Smooth muscle cell of the pulmonary artery (primary cell): ENCODE measurements at places on chromosomes 3 and 15. TPM values are rescaled to one million over a fixed set of nuclear protein-coding genes. Genes with fewer than 3 reads are reported as not detected.

IL12A gene
- total RNA-seq, result 1.8 and 3.7 TPM in 2 replicates

KLHL6 gene
- total RNA-seq, result under 0.01 TPM in 1 of 2 replicates, not detected in the other

GOLGA8K gene
- 0.36 and 0.46 TPM in 2 replicates for total RNA-seq

ABTB1 gene
- total RNA-seq, result 15.4 and 21.1 TPM in 2 replicates

MOBP gene
- not detected in 2 replicates for total RNA-seq

LSAMP gene
- 1.0 and 3.2 TPM in 2 replicates for total RNA-seq

GRIP2 gene
- 0.10 and 0.46 TPM in 2 replicates for total RNA-seq

DPP8 gene
- 46.2 and 51.0 TPM in 2 replicates for total RNA-seq

KBTBD13 gene
- total RNA-seq, result not detected in 2 replicates

EEFSEC gene
- total RNA-seq, result 5.0 and 5.9 TPM in 2 replicates

EFHB gene
- total RNA-seq, result 0.63 and 0.72 TPM in 2 replicates

GOLGA6L10 gene
- 0.85 and 1.3 TPM in 2 replicates for total RNA-seq

THAP10 gene
- total RNA-seq, result 1.7 TPM in 2 replicates

AMOTL2 gene
- 117 and 158 TPM in 2 replicates for total RNA-seq

HRH1 gene
- 21.6 and 44.0 TPM in 2 replicates for total RNA-seq

GHRL gene
- not detected in 2 replicates for total RNA-seq

KNG1 gene
- total RNA-seq, result not detected in 2 replicates

LSM3 gene
- total RNA-seq, result 2.3 and 4.6 TPM in 2 replicates

NSUN3 gene
- 19.5 and 22.0 TPM in 2 replicates for total RNA-seq

GRM7 gene
- total RNA-seq, result not detected in 2 replicates

BFSP2 gene
- not detected in 2 replicates for total RNA-seq

ZNF80 gene
- total RNA-seq, result not detected in 2 replicates

GPR171 gene
- not detected in 2 replicates for total RNA-seq

GOLGA8Q gene
- 1.1 and 1.9 TPM in 2 replicates for total RNA-seq

LMAN1L gene
- 0.26 TPM in 1 of 2 replicates, not detected in the other for total RNA-seq

TOP2B gene
- 61.8 and 81.7 TPM in 2 replicates for total RNA-seq

SLC22A13 gene
- 0.46 and 1.2 TPM in 2 replicates for total RNA-seq

RLBP1 gene
- not detected in 2 replicates for total RNA-seq

BMF gene
- 2.0 and 3.8 TPM in 2 replicates for total RNA-seq

GLDN gene
- 3.3 and 3.7 TPM in 2 replicates for total RNA-seq

ZBTB47 gene
- 50.5 and 59.8 TPM in 2 replicates for total RNA-seq

HRG gene
- not detected in 2 replicates for total RNA-seq

HDGFL3 gene
- 23.9 and 24.4 TPM in 2 replicates for total RNA-seq

SHISA5 gene
- total RNA-seq, result 134 and 160 TPM in 2 replicates

TGM5 gene
- total RNA-seq, result 0.26 TPM in 1 of 2 replicates, not detected in the other

RTP4 gene
- 0.20 and 0.59 TPM in 2 replicates for total RNA-seq

FLNB gene
- 127 and 300 TPM in 2 replicates for total RNA-seq

XCR1 gene
- total RNA-seq, result not detected in 2 replicates

SH3GL3 gene
- 0.07 and 0.20 TPM in 2 replicates for total RNA-seq

ARHGEF26 gene
- 1.4 and 1.5 TPM in 2 replicates for total RNA-seq

PRR20G gene
- not detected in 2 replicates for total RNA-seq

SCAANT1 gene
- not detected in 2 replicates for total RNA-seq

EFL1 gene
- total RNA-seq, result 28.0 and 30.2 TPM in 2 replicates
